Spleen (tissue), 13 donors: ENCODE measurements at places on chromosomes 16 and 17.

GRCh38 chr17:81294512-81295030 lies 536 bp downstream of the SLC38A10 start:
- peak; percentile 87 for DNase-seq

- no peak for DNase-seq
Measured at GRCh38 chr16:55640701-55641327, 15.0 kb upstream of the SLC6A2 start.

- no peak for DNase-seq
Measured at GRCh38 chr16:1042866-1043265, 29.7 kb upstream of the SSTR5 start.

GRCh38 chr16:53946746-53947386 lies 242.9 kb downstream of the FTO start:
- DNase-seq, result no peak

DNA sequence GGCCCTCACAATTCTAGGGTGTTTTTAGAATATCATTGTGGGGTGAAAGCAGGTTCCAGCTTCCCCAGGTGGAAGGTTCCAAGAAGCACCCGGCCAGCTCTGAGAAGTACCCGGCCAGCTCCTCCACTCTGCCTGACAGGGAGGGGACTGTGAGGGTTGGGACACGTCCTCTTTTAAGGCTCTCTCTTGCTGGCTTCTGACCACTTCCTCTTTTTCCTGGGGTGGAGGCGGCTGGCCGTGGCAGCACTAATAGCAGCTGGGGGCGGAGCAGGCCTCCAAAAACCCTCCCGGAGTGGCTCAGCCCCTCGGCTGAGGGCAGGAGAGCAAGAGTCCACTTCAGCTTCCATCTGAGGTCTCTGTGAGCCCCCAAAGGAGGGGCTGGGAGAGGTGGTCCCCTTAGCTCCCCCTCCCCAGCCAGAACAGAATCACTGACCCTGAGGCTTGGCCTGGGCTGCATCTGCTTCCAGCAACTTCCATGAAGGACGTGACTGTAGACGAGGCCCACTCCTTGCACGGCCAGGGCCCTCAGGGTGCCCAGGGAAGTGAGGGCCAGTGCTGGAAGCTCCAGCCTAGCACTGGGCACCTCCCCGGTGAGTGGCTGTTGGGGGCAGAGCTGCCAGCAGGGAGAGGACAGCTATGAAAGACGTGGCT lies 26.7 kb upstream of the PLCG2 start:
- DNase-seq, result peak; percentile 95
